Skin of body (tissue), 3 donors: ENCODE measurements at places on chromosomes 12 and 14. TPM values are rescaled to one million over a fixed set of nuclear protein-coding genes. Genes with fewer than 3 reads are reported as not detected.

The MFAP5 gene
- total RNA-seq, result 125 TPM

The NUBPL gene
- total RNA-seq, result 12.5 TPM

The IRAK3 gene
- 14.6 TPM for total RNA-seq

The PRH1 gene
- 46.6 TPM for total RNA-seq

The SMARCD1 gene
- 25.9 TPM for total RNA-seq

The CFAP73 gene
- total RNA-seq, result not detected

The SLC6A12 gene
- 0.10 TPM for total RNA-seq

The TAS2R9 gene
- not detected for total RNA-seq
